Tibial nerve (tissue), 4 donors: ENCODE measurements at places on chromosomes 11 and 22.

- DNase-seq: no peak
Measured at GRCh38 chr11:96390488-96390792, 627 bp downstream of the JRKL start.

- DNase-seq: no peak
Measured at GRCh38 chr11:61893981-61894380, 2.6 kb upstream of the FADS3 start.

DNA sequence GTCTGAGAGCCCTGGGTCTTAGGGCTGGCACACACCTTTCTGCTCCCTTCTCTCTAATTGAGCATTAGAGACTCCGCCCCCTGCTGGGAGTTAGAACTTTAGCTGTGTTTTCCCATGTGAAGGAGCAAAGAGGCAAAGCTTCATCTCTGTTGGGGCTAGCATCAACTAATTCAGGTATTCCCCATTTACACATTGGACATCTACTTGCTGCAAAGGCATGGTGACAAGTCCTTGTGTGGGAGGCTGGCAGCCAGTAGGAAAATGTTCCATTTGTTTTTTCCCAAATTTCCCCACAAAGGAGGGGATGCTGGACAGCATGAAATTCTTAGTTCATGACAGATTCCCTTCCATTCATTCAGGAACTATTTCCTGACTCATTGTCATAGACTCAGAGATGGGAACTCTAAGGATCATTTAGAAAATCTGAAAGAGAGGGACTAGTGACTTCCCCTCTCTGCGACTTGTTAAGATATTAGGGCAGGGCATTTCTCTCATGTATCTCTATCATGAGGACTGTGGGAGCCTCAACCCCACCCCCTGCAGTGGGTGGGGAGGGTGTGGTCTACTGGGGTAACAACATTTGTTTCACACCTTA is 3.6 kb downstream of the CD44 start:
- no peak for DNase-seq

DNA sequence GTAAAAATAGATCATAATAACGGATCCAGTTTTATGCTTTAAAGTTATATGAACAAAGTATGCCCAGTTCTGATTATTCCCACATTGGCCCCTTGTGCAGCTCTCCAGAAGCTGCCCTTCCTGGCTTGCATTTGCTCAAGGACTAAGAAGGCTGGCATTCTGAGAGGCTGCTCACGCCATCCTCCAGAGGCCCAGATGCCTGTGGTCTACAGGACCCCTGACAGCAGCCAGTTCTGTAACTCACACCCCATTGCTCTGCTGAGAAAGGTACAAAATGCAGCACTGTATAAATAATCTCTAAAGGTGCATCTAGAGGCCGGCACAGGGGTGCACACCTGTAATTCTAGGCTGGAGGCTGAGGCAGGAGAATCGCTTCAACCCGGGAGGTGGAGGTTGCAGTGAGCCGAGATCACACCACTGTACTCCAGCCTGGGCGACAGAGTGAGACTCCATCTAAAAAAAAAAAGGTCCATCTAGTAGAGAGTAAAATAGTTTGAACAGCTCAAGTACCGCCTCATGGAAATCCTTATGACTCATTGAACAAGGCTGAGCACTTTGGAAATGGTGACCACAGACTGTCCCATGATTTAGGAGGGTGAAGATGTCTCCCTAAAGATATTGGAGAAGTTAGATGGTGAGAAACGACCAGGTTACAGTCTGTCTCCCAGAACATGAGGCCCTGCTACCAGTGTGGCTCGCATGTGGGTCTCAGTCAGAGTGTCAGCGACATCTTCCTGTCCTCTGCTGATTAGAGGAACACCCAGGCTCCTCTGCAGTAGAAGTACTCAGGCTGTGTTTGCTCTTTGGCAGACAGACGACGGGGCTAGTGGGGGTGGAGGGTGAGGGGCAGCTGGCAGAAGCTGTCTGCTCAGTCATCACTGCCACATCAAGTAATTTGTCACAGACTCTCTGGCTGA is 56.3 kb downstream of the KREMEN1 start:
- no peak for DNase-seq

GRCh38 chr11:114354076-114354475 is 46.2 kb downstream of the C11orf71 start:
- no peak for DNase-seq

DNA sequence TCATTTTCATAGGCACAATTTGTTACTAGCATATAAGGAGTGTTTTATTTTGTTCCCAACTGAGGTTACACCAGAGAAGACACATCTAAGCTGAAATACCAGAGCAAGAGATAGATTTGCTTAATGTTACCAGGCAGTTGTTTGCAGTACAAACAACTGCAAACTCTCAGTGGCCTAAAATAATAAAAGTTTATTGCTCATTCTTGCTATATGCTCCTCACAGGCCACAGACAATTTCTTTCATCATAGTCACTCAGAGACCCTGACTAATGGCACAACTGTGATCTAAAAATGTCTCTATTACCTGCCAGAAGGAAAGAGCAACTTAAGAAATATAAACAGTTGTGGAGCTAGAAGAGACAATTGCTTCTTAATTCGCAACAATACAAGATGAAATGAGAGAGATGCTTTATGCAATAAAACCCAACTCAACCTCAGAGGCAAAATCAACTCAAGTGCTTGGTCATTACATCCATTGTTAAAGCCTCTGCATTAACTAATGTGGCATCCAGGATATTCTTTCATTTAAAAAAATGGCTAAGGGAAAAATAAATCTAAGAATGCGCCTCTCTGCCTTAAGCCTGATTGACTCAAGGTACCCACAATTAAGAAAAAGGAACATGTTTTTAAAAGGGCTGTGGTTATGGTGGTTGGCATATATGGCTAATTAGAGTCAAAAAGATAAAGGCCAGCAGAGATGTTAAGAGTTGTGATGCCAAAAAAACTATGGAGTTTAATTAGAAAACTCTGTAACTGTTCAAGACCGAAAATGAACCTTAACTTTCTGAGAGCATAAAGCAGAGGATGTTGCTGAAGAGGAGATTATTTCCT is 103.7 kb downstream of the CD44 start:
- DNase-seq: no peak

GRCh38 chr11:122173587-122173986 is 57.6 kb upstream of the BLID start:
- no peak for DNase-seq

DNA sequence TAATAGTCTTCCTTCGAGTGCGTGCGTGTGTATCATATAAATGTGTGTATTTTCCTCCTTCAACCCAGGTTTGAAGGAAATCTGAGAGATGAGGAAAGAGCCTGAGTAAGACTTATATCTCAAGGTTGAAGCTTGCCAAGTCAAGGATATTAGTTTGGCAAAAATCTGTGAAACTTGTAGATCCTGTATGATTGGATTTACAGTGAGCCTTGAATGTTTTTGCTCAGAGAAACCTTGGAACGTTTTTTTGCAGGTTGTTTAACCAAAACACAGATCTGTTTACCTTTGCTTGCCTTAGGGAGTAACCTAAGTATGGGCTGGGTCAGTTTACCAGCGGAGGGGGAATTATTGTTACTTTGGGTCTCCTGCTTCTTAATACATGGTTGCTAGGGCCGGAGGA is 35.9 kb upstream of the SORL1-AS1 start:
- DNase-seq: no peak

DNA sequence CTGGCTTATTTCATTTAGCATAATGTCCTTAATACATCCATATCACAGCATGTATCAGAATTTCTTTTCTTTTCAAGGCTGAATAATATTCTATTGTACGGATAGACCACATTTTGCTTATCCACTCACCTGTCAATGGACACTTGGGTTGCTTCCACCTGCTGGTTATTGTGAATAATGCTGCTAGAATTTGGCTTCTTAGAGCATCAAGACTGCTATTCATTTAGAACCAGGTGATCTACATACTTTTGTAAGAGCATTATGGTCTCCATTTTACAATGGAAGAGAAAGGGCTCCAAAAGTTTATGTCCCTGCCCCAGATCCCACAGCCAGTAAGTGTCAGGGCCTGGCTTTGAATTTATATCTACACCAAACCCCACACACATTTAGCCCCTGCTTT is 100.7 kb upstream of the CD82 start:
- DNase-seq: no peak

- no peak for DNase-seq
Measured at GRCh38 chr22:17845790-17846189, 71.5 kb upstream of the BID start.

DNA sequence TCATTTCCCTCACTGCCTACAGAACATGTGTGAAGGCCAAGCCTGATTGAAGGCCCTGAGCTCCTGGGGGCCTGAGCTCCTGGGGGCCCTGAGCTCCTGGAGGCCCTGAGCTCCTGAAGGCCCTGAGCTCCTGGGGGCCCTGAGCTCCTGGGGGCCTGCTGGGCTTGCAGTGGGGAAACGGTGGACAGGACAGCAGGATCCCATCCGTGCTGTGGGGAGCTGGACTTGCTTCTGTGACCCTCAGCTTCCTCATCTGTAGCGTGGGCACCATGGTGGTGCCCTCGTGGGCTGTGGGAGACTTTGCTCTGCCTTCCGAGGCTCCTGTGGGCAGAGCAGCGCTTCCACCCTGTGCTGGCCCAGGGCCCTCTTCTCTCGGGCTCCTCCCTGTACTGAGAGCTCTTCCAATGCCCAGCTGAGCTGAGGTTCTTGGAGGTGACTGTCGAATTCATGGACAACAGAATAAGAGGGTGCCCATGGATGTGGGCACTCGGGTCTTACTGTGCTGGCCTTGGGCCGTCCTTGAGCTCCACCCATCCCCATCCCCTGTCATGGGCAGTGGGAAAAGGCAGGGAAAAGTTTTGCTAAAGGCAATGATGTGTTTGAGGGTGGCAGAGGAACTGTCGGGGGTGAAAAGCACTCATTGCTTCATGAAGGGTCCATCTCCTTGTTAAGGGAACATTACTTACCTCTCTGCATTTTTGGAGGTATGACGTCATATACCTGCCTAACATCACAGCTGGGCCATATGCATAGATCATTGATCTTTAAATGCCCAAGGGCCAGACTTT is 786.7 kb downstream of the TBC1D22A start:
- no peak for DNase-seq

DNA sequence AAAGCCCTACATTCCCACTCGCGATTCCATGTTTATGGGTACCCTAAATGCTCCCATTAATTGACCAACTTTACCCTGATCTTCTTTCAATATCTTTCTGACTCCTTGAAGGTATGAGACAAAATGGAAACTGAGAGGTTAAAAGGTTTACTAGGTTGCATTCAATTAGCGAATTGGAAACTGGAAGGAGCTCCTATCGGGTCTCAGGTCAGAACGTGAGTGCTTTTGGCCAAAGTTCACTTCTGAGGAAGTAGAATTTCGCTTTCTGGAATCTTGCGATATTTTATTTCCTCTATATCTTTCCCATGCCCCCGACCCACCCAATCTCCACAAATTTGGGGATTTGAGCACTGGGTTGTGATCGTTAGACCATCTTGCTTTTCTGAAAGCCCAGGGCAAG is 2.6 kb downstream of the EHF start:
- no peak for DNase-seq

DNA sequence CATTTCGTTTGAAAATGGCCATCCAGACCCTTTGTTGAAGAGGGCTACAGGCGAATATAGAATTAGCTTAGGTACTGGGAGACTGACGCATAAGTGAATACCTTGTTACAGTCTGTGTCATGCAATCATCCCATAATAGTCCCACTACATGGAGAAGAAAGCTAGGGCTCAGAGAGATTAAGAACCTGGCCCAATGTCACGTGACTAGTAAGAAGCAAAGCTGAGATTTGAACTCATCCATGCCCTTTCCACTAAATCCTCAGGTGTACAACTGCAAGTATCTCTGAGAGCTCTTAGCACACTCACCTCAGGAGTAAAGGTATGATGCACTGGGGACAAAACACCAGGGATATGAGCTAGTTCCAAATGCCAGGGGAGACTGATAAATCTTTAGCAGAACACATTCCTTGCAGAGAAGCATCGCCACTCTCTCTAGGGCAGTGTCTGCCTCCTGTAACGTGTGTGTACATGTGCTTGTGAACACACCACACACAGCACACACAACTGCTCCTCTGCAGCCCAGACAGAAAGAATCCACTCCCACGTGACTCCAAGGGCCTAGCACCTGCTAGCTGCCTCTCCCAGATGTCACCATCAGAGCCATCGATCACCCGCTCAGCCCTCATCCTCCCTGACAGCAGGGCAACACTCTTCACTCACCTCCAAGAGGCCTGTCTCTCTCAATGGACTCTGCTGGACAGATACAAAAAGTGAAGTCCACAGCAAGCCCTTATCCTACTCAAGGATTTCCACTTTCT is 402.8 kb downstream of the NXPE2 start:
- no peak for DNase-seq

DNA sequence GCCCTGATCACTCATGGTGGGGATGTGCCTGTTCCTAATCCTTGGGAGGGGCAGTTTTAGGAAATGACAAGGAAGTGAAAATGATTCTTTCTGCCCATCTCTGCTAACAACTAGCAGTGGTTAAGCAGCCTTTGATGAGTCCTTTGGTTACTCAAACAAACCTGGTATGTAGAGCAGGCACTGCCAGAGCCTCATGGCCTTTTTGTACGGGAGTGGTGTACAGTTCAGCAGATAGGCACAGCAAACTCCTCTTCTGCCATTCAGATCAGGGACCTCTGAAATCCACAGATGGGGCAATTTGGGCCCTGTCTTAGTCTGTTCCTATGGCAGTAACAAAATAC is 66.2 kb downstream of the FZD4 start:
- no peak for DNase-seq

GRCh38 chr11:18775492-18776292 is 15.9 kb downstream of the PTPN5 start:
- peak; percentile 36 for DNase-seq

DNA sequence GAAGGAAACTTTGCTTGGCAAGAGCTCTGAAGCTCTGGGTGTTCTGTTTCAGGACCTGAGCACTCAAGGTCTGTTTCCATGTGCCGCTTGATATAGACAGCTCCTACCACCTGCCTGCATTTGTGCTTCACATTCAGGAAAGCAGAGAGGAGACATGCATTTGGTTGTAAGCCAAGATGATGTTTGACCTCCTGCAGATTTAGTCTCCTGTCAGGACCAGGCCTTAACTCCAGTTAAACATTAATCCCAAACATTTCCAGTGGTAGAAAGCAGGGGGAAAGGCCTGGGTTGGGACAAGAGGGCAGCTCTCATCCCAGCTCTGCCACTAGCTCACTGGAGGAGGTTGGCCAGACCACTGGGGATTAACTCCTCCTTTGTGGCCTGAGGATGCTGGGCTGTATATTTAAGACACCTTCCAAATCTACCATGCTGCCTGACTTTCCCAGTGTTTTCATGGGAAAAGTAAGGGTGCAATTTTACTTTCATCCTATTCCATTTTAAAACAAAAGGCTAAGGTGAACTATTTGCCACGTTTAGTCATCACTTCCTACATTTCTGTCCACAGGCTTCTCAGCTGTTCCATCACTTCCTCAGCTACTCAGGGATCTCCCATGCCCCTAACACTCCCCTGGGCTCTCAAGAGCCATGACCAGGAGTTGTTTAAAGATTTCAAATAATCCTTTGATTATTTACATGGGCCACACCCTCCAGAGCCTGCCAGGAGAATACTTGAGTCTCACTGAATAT is 80.9 kb downstream of the INSC start:
- DNase-seq: no peak
